Activated CD4-positive, alpha-beta T cell treated with anti-CD3 and anti-CD28 coated beads, Interleukin-2, amount 50 U/mL, for 1 hour (primary cell): ENCODE measurements at places on chromosomes 11 and 22.

DNA sequence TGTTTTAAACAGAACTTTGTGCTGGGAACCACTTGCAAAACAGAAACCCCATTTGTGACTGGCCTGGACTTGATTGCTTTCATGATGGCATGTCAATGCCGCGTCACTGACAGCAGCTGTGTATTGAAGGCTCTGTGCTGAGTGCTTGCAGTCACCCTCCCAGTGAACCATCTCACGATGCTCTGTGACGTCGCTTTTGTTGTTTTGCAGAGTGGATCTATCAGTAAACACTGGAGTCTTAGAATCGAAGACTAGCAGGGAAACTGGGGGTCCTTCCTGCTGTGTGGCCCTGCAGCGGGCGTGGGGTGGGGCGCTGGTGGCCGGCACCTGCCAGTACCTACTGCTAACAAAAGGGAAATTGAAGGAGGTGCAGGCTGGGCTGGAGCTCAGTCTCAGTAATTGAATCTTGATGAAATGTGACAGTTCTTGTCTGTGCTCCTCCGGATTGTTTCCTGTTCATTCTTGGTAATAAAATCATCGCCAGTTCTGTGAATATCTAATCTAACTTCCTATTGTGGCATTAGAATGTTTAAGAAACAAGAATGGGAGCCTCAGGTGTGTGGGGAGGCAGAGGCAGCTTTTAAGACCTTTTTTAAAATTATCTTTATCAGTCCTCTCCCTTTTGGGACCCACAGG lies 50.5 kb upstream of the PARVG start:
- DNase-seq, result no peak

DNA sequence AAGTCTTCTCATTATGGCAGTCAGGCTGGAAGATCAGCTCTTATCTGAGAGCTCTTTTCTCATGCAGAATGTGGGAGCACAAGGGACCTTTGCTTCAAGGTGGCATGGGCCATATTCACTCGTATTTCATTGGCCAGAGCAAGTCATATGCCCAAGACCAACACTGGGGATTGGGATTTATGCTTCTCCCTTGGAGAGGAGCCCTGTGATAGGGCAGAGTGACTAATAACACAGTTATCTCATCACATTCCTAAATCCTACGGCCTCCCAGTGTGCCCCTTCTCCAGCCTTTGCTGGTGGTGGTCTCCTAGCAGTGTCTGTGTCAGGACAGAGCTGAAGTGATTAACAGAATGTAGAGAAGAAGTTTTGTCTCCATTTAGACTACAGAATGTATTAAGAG lies 48.6 kb downstream of the SYT9 start:
- DNase-seq, result no peak

DNA sequence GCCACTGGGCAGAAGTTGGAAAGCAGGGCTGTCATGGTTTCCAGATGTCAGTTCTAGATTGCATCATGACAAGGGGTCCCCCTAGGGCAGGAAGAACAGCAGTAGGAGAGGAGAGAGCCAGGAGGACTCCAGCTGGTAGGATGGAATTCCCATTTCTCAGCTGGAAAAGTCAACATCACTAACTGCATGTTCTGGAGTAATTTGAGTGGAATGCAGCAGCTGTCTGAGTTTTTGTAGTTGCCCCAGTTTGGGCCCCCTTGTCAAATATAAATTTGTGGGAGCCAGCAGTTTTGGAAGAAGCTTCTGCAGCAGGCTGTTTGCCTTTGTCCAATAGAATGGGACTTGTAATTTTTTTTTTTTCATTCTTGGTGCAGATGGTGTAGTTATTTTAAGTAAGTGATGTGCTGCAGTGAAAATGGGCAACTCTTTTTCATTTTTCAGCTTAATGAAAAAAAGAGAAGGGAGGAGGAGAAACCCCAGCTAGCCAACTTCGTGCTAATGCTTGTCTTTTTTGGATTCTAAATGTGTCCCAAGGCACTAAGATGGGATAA lies 86.9 kb downstream of the LDLRAD3 start:
- DNase-seq, result no peak

GRCh38 chr22:44191036-44191454 lies 10.3 kb downstream of the PARVG start:
- no peak for DNase-seq

- DNase-seq, result no peak
Observed at GRCh38 chr11:36379653-36380052, 83.6 kb downstream of the PRR5L start.

- no peak for DNase-seq
Observed at GRCh38 chr11:80466570-80466969, 1025.7 kb upstream of the TENM4 start.

GRCh38 chr11:121446752-121447156 lies 5.4 kb upstream of the SORL1 start:
- DNase-seq, result no peak
